ENCODE measurements at places on chromosomes 3 and 15. TPM values are rescaled to one million over a fixed set of nuclear protein-coding genes. Genes with fewer than 3 reads are reported as not detected.

GRCh38 chr15:62058327-62059028 is 1.8 kb downstream of the VPS13C start:
- DNase-seq = no peak

- no peak for DNase-seq
These were observed 185.7 kb upstream of the TOPAZ1 start for GRCh38 chr3:44055951-44056350.

- DNase-seq = no peak
These were observed 70.9 kb downstream of the ANKRD28 start for GRCh38 chr3:15726881-15727280.

- no peak for DNase-seq
These were observed 101.9 kb downstream of the SERPINI1 start for GRCh38 chr3:167837466-167837865.

Gene USP50
- not detected for total RNA-seq

DNA sequence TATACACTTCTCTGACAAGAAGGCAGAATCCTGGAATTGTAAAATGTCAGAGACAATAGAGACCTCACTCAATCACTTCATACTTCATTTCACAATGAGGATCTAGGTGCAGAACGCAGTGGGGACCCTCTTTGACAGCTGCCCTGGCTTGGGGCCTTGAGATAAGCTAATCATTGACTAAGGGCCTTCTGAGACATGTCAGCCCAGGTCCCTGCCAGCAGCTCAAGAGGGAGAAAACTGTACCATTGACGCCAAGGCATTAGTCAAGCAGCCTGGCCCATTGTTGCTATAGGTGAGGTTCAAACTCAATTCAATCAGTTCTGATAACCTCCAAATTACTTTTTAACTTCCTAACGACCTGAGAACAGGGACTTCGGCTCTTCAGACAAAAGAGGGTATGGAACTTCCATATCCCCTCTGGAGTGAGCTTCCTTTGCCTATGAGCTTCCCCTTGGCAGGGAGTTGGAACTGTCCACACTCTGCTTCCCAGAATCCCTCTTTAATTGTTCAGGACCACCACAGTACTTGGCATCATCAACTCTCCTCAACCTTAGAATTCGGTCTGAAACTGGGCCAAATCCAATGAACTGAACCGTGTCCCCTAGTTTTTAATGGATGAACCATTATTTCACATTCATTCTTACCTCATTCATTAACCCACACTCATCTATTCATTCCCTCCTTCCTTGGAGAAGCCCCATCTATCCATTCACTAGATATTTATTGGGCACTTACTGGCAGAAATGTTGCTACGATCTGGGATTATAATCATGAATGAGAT is 1.5 kb upstream of the CYP8B1 start:
- no peak for DNase-seq

DNA sequence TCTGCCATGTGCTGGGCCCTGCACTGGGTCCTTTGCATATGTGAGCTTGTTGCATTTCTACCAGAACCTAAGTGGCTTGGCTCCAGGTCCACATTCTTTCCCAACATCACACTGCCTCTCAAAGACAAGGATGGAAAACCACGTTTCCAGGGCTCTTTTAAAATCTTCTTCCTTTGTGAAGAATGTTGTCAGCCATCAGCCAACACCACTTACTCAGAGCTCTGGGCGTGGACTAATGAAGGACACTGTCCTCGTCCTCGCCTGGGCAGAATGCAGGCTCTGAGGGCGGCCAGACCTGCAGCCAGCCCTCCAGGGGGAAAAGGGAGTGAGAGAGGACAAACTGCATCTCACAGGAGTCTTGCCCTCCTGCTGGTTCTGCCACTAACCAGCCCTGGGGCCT is 49.7 kb downstream of the MAGEF1 start:
- no peak for DNase-seq

GRCh38 chr3:66139415-66139814 is 81.4 kb upstream of the SLC25A26 start:
- DNase-seq = no peak

DNA sequence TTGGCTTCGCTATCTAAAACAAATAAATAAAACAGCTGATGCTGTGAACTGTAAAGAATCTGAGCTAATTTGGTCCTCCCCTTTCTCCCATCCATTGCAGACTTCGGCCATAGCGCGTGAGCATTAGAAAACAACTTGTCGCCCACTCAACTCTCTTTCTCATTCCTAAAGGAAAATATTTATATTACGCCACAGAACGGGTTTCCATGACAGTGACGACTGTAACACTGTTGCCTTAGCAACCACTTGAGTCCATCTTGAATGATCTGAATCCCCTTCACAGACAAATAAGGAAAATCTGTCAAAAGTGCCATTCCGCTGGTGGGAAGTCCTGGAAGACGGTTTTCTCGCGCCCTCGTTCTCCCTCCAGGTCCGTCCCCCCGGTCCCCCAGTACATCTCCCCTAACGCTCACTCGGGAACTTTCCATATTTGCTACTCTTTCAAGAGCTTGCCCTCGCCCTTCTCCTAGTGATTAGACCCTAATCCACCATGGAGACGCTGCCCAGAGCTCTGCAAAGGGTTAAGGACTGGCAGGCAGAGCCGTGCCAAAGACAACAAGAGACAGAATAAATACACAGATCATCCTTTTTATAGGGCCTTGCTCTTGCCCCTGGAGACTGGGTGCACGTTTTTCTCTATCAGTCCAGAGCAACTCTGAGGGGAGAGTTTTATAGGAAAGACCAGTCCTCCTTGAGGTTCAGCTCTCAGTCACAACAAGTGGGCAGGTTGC is 50.5 kb downstream of the CRYGS start:
- no peak for DNase-seq

DNA sequence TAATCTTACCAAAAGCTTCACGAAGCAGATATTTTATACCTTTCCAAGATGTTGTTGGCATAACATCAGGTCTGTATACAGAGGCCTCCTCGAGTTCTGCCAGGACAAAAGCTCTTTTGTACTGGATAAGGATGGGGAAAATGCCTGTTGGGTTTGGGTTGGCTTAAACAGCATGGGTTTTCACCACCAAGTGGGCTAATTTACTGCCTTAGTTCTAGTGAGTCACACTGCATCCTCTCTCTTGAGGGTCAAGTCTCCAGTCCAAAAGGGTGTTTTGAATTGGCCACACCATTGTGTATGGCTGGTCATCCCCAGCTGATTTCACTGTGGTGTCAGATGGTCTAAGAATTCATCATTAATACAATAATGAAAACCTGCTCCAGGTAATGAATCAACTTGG is 26.1 kb upstream of the BHLHE40 start:
- DNase-seq = no peak

GRCh38 chr3:128472449-128473179 is 5.9 kb upstream of the DNAJB8 start:
- no peak for DNase-seq

Gene TM4SF1
- total RNA-seq = 24.9 TPM

DNA sequence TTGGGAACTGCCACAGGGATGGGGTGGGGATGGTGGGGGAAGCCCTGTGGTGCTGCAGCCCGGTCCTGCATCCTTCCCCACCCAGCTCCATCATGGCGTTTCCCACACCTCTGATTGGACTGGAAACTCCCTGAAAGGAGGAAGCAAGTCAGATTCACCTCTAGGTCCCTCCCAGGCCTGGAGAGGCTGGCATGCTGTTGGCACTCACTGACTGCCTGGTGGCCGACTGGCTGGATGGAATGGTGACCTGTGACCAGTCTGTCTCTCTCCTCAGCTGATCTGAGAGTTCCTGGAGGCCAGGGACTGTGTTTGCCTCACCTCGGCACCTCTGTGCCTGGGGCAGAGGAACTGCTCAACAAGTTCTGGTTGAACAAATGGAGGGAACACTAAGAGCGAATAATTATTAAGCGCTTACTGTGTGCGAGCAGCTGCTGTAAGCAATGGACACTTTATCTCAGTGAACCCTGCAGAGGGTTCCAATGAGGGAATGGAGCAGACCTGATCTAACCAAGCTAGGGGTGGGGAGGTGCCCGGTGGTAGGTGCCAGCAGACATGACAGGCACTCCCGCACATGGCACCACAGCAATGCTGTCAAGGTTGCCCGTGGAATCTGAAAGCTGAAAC is 3.5 kb upstream of the HHATL start:
- DNase-seq = no peak

Gene PEX11A
- 16.7 TPM for total RNA-seq

Gene TRPM1
- total RNA-seq = not detected

Gene PLXNA1
- 12.7 TPM for total RNA-seq

GRCh38 chr3:120177707-120178306 is 83.6 kb upstream of the GSK3B start:
- no peak for DNase-seq

GRCh38 chr3:4425707-4426106 is 41.4 kb downstream of the SUMF1 start:
- DNase-seq = no peak

DNA sequence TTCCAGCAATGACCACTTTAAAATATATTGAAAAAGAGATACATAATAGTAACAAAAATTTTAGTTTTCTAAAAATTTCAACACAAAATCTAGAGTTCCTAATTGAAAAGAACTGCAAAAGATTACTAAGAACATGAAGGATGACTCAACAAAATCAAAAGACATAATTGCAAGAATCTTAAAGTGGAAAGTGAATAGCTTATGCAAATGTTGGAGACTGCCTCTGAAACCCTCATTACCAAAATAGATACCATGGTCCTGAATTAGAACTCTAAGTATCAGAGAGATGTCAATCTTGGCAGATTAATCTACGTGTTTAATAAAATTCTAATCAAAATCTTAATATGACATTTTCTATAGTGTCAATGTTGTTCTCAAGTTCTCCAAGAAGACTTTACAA is 60.7 kb upstream of the SGO1 start:
- no peak for DNase-seq

Gene PGBD4
- 2.0 TPM for total RNA-seq

- no peak for DNase-seq
These were observed 132.6 kb upstream of the LIPC start for GRCh38 chr15:58298879-58299850.

DNA sequence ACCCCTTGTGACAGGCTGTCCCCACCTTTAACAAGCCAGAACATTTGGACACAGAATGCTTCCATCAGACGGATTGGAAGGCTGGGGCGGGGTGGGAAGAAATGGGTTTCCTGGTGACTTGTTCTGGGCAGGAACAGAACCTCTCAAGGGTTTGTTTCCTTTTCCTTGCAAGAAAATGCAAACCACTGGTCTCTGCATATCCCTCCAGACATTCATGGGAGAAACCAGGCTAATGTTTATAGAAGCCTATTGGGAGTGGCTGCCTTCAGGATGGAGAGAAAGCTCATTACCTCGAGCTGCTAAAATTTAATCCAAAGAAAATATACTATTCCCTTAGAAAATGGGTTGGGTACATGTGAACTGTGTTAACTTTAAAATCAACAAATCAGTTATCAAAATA is 21.9 kb downstream of the MINAR1 start:
- DNase-seq = no peak

DNA sequence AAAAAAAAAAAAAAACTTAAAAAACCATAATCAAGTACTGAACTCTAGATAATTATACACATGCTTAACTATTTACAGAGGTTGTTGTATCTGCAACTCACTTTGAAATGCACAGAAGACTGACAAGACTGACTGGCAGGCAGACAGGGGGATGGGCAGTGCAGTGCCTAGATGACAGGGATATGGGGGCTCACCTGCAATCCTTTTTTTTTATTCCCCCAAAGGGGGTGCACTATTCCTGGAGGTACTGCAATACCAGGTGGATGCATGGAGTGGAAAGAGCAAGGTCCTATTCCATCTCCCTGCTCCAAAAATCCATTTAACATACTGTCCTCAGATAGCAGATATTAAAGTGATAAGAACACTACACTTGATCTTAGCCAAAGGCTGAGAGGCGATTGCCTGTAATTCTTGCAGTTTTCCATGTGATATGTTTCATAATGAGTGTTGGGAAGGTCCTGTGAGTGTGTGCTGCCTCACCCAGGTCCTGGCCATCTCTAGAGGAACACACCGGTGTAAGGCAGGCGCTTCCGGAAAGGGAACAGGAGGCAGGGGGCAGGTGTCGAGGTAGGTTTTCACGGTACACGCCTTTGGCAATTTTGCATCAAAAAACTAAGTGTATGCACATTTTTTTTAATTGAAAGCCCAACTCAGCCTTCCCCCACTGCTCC is 22.7 kb downstream of the SEC61A1 start:
- no peak for DNase-seq

- DNase-seq = no peak
These were observed 189.2 kb downstream of the CADM2 start for GRCh38 chr3:85148036-85148435.

Gene SCG5
- 5.7 TPM for total RNA-seq

GRCh38 chr3:53709256-53709655 is 137.0 kb downstream of the CHDH start:
- no peak for DNase-seq

Gene LRRC34
- total RNA-seq = 0.49 TPM

DNA sequence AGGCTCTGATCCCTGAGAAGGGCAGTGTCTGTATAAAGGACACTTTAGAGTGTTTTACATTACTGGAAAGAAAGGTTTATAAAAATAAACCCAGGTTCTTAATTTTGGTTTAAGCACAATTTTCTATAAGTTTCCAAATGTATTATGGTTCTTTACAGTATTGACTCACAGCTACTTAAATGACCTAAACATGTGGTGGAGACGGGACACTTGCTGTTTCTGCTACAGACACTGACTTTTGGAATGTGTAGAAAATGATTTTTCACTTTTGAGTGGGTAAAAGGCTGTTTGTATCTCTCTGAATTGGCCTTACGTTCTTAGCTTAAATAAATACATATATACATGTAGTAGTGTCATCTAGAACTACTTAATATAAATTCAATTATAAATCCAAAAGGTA is 55.4 kb downstream of the SNRK start:
- DNase-seq = no peak

Gene EIF2A
- total RNA-seq = 78.9 TPM

GRCh38 chr15:61556037-61556648 is 327.0 kb upstream of the RORA start:
- DNase-seq = no peak

DNA sequence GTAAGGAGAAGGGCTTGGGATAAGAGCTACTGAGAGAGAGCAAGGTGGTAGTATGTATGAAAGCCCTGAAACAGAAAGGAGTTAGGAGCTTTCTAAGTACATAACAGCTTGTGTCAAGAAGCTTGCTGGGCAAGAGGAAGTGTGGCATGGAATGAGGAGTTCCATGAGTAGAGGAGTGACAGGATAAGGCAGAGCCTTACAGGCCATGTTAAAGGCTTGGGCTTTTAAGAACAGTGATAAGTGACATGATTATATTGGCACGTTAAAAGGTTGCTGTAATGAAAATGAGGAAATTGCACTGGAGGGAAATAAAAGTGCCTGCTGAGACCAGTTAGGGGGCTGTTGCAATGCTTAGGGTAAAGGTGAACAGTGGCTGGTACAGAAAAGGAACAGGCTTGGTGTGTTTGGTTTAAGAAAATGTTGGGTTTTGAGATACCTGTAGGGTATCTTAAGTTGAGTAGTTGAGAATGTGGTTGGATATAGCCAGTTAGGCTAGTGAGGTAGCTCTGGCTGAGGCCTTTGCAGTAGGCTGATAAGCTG is 49.0 kb downstream of the MEF2A start:
- DNase-seq = no peak

Gene SLC6A1
- total RNA-seq = 0.35 TPM

GRCh38 chr3:191499307-191500080 is 38.5 kb downstream of the PYDC2 start:
- peak; percentile 29 for DNase-seq

All from mucosa of descending colon (tissue), 3 donors.